ENCODE measurements at places on chromosomes 1 and 21.

- DNase-seq, result no peak
These were observed 184.3 kb downstream of the HIVEP3 start for GRCh38 chr1:41734201-41734970.

GRCh38 chr1:9486466-9487140, 52.7 kb upstream of the SLC25A33 start:
- DNase-seq, result no peak

DNA sequence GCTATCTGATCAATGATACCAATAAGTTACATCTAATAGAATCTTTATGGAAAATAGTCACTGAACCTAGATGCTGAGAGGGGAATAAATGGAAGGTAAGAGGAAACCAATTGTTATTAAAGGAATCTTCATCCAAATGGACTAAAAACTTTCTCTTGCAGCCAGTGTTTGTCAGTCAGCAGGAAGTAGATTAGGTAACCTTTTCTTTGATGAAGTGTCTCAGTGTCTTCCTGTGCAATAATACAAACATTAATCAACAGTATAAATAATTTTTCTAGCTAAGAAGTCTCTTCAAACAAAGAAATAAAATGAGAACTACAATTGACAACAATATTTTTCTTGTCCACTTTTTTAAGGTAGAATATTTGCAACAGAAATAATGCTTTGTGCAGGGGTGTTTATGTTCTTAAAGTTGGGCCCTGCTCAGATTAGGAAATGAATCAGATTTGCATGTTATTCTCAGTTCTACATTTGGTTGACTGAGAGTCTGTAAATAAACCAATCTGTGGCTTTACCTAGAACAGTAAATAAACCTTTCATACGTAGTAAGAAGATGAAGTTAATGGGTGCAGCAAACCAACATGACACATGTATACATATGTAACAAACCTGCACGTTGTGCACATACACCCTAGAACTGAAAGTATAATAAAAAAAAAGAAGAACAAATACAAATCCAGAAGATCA, 391.4 kb downstream of the MRPL39 start:
- DNase-seq, result no peak

DNA sequence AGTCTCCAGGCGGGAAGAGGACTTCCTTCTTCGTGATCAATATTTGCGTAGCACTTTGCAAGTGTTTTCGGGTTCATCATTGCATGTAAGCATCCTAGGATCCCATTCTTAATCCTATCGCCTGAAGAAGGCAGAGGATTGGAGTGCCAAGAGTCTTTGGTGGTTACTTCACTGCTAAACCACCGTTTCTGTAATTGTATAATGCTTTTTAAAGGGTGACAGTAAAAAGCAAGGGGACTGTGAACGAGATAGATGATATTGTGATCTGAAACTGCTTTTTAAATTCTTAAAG, 345 bp upstream of the ALDH9A1 start:
- no peak for DNase-seq

DNA sequence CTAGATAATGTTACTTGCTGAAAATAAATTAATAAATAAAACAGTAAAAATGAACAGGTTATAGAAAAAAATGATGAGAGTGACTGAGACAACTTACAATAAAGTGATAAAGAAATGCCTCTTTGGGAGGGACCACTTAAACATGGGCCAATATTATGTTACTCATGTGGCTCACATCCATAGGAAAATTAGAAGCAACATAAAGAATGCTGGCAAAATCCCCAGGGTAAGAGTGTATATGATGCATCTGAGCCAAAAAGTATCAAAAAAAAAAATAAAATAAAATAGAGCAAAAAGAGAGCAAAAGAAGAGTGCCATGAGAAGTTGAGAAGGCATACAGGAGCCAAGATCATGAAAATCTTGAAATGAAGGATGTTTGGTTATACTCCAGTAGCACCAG, 818.0 kb downstream of the LTN1 start:
- no peak for DNase-seq

GRCh38 chr1:3494321-3495308, 40.1 kb downstream of the ARHGEF16 start:
- DNase-seq, result no peak

DNA sequence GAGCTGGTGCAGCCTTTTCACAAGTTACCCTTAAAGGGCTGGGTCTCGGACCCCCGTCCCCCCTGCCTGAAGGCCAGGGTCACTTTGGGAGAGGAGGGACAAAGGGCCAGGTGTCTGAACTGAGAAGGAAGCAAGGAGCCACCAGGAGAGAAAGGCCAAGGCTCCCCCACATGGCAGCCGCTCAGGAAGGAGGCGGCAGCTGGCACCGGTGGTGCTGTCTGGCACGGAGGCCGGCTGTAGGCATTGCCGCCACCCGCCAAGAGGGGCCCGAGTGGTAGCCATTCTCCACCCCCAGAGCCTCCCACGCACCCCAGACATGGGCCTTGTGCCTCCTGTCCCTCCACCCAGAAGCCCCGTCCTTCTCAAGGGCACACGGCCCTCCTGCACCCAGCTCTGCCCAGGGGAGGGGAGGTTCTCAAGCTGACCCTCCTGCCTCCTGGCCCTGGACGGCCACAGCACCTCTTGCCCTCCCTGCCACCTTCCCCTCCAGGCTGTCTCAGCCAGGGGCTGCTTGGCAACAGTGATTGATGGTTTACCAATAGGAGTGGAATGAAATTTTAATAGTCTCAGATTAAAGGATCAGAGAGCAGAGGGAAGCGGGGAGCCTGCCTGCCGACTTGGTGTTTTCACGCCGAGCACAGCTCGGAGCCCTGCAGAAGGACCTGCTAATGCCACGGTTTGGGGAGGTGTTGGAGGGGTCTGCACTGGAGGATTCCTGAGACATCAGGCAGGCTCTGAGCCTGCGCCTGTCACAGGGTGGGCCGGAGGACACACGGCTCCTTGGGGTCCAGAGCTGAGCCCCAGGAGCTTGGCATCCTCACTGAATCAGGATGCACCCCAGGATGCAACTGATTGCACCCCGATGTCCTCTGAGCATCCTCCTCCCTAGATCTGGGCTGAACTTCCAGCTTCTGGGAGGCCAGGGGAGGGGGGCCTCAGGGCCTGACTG, 211.9 kb upstream of the VAMP3 start:
- DNase-seq, result no peak
